Activated CD4-positive, alpha-beta T cell treated with anti-CD3 and anti-CD28 coated beads, Interleukin-2, amount 10 ng/mL, durations not matched to agents 7 days and 5 days (primary cell): ENCODE measurements at places on chromosomes 13 and 19. TPM values are rescaled to one million over a fixed set of nuclear protein-coding genes. Genes with fewer than 3 reads are reported as not detected.

- no peaks in the 10 kb centered on the region for H3K36me3 ChIP-seq
- H3K4me3 ChIP-seq, result peak overlapping the region; percentile 70
- H3K27ac ChIP-seq, result peak overlapping the region; percentile 62
- H3K4me1 ChIP-seq, result peaks cover 13% of the 10 kb centered on the region
- H3K27me3 ChIP-seq, result peaks cover 39% of the 10 kb centered on the region
These were observed 471 bp upstream of the INSR start for GRCh38 chr19:7294558-7295212.

DNA sequence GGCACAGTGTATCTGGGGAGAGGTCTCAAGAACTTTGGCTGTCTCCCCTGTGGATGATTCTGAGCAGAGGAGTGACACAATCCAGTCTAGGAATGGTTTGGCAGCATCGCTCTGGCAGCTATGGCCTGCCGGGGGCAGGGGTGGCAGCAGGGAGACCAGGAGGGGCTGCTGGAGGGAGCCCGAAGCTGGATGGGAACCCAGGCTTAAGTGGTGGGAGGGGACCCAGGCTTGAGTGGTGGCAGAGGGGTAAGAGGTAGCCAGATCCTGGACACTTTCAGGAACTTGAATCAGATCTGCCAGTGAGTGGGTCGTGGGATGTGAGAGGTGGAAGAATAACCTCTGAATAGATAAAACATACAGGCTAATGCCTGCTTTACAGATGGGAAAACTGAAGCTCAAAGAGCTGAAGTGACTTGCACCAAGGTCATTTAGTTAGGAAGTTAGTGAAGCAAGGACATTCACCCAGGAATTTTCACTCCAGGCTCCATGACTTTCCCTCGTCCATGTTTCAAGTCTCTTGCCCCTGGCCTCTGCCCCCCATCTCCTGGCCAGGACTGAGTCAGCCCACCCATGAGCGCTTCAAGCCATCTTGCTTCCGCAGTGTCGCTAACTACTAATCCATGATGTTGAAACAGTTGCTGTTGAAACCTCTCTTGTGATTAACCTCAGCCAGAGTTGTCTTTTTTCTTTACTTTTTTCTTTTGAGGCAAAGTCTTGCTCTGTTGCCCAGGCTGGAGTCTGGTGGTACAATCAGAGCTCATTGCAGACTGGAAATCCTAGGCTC is 29.9 kb upstream of the C1QTNF9 start:
- H3K27me3 ChIP-seq, result no peaks in the 10 kb centered on the region
- H3K36me3 ChIP-seq, result peaks cover 48% of the 10 kb centered on the region
- peak overlapping the region; percentile 77 for H3K27ac ChIP-seq
- DNase-seq, result no peak

DNA sequence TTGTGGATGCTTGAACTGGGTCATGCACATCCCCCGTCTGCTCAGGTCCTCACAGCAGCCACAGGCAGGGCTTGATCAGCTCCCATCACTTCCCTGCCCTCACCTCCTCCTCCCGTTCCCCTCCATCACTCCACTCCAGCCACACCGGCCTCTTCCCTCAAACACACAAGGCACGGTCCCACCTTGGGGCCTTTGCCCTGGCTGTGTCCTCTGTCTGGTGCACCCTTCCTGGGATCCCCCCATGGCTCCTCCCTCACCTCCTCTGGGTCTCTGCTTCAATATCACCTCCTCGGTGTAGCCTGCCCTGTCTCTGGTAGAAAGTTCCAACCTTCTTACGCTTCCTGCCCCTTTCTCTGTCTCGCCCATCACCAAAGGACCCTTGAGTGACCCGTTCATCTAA is 16.0 kb downstream of the GTPBP3 start:
- peaks cover 9% of the 10 kb centered on the region for H3K4me1 ChIP-seq
- no peaks in the 10 kb centered on the region for H3K36me3 ChIP-seq
- no peak overlapping the region for H3K27ac ChIP-seq
- DNase-seq, result no peak
- H3K27me3 ChIP-seq, result peaks cover 26% of the 10 kb centered on the region

Gene ZNF749
- 11.2 TPM for total RNA-seq

DNA sequence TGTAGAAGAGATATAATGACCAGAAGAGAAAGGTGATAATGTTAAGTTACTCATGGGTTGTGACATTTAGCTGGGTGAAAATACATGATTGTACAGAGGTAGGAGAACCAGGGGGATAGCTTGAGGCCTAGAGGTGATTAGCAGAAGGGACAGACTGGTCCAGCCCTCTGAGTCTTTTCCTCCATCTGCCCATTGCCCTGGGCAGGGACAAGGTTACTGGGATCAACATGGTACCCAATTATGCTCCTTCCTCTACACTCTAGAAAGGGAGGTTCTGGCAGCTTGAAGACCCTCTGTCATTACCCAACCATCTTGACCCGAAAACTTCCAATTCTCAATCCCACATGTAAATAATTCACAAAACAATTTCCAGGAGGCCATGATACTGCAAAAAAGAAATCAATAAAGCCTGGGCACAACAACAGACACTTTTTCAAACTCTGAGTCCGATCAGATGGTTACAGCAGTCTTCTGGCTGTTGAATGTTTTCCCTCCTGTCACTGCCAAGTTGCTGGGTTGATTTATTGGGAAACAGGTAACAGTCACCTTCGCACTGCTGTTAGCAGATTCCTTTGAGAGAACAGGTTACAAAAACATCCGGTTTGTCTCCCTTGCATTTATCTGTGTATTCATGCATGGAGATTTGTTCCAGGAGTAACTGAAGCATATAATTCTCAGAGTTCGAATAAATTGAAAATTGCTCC is 239.1 kb upstream of the HTR2A start:
- no peak overlapping the region for H3K4me3 ChIP-seq
- no peak for DNase-seq
- no peaks in the 10 kb centered on the region for H3K36me3 ChIP-seq
- peaks cover 3% of the 10 kb centered on the region for H3K27me3 ChIP-seq

DNA sequence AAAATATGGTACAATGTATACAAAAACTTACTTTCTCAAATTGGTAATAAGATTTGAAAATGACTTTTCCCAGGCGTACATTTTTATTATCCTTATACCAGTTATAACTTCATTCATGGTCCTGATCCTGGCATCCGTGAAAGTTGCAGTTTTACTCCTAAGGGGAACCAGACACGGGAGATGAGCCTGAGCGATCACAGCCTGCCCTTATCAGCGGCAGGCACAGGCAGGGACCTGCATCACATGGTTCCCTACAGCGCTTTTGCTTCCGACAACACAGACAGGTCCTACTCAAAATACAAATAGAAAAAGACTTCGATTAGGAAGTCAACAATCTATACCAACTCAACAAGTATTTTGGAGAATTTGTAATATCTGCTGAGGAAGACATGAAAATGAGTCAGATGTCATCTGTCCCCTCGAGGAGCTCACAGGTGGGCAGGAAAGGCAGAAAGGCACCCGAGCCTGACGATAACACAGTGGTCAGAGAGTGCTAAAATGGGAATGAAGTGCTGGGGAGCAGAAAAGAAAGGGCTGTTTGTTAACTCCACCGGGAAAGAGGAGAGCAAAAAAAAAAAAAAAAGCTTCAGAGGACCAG is 93.4 kb downstream of the ABCC4 start:
- no peak overlapping the region for H3K27ac ChIP-seq
- no peak overlapping the region for H3K4me3 ChIP-seq
- DNase-seq, result no peak
- H3K4me1 ChIP-seq, result no peaks in the 10 kb centered on the region
- H3K27me3 ChIP-seq, result no peaks in the 10 kb centered on the region

GRCh38 chr19:37251308-37252229 is 33.6 kb downstream of the ZNF383 start:
- H3K4me3 ChIP-seq, result peak overlapping the region; percentile 68
- H3K36me3 ChIP-seq, result peaks cover 16% of the 10 kb centered on the region
- no peak overlapping the region for H3K27ac ChIP-seq

GRCh38 chr13:75533861-75534260 is 3.8 kb downstream of the COMMD6 start:
- no peak overlapping the region for H3K27ac ChIP-seq
- no peak for DNase-seq
- H3K4me3 ChIP-seq, result no peak overlapping the region
- H3K27me3 ChIP-seq, result no peaks in the 10 kb centered on the region
- peaks cover 47% of the 10 kb centered on the region for H3K36me3 ChIP-seq
- H3K4me1 ChIP-seq, result peaks cover 64% of the 10 kb centered on the region

Gene ZNF304
- 9.0 TPM for total RNA-seq
